ENCODE measurements at places on chromosomes 1 and 21. TPM values are rescaled to one million over a fixed set of nuclear protein-coding genes. Genes with fewer than 3 reads are reported as not detected.

Gene SYT6
- total RNA-seq = 1.2 TPM

- peak within 1 kb of the TSS; percentile 97 for H3K27ac ChIP-seq
- H3K36me3 ChIP-seq = peaks cover 6% of the 10 kb centered on the region
- DNase-seq = peak; percentile 93
- H3K4me1 ChIP-seq = peaks cover 12% of the 10 kb centered on the region
- H3K4me3 ChIP-seq = peak within 1 kb of the TSS; percentile 89
- H3K27me3 ChIP-seq = no peaks in the 10 kb centered on the region
Observed at GRCh38 chr21:33588485-33589335, at the start of gene DONSON. Gene DONSON, minus strand, starts transcription at chr21:33588684. Its CDS starts 43 bp downstream, at chr21:33588641.

DNA sequence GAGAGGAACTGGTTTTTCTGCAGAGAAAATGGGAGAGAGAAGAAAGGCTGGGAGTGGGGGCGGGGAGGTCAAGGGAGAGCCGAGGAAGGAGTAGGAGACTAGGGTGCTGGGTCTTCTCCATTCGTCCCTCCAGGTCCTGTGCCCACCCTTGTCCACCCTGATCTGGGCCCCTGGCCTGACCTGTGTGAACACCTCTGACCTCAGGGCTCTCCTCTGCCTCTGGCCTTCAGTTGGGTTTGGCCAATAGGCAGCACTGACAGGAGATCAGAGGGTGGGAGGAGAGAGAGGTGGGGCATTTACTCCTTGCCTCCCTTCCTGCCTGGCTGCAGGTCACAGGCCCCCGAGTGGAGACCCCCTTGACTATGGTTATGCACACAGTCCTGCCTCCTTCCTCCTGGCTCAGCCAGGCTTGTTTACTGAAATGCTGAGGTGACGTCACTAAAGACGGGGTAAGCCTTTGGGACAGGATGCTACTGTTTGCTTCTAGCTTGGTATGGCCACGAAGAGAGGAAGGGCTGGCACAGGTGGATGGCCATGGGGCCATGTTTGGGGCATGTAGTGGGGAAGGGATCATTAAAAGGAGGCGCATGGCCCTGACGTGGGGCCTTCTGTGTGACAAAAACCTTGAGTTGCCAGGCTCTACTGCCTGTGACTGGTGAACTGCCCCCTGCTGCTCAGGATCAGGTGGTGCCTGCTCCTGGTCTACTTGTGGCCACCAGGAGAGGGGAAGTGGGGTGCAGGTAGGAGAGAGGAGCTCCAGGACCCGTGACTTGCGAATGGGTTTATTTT is 248.7 kb upstream of the CSF3R start:
- H3K27me3 ChIP-seq = peaks cover 39% of the 10 kb centered on the region
- peaks cover 4% of the 10 kb centered on the region for H3K4me1 ChIP-seq
- H3K4me3 ChIP-seq = no peak overlapping the region
- DNase-seq = no peak
- no peak overlapping the region for H3K27ac ChIP-seq

DNA sequence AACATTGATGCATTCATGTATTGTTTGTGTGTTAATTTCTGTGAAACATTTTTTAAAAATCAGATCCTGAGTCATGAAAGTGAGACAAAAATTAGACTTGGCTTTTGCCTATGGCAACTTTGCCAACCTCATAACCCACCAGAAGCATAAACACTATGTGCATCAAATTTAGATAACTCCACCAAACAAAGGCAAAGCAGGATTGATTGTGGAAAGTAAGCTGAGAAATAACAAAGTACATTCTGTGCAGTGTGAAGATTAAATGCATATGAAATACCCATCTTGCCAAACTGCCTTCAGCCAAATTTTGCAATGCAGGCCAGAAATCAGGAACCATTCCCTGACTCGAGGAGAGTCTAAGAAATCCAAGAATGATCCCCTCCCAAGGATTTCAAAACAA is 493.4 kb downstream of the AJAP1 start:
- DNase-seq = no peak
- H3K4me1 ChIP-seq = no peaks in the 10 kb centered on the region
- H3K27me3 ChIP-seq = peaks cover 23% of the 10 kb centered on the region

DNA sequence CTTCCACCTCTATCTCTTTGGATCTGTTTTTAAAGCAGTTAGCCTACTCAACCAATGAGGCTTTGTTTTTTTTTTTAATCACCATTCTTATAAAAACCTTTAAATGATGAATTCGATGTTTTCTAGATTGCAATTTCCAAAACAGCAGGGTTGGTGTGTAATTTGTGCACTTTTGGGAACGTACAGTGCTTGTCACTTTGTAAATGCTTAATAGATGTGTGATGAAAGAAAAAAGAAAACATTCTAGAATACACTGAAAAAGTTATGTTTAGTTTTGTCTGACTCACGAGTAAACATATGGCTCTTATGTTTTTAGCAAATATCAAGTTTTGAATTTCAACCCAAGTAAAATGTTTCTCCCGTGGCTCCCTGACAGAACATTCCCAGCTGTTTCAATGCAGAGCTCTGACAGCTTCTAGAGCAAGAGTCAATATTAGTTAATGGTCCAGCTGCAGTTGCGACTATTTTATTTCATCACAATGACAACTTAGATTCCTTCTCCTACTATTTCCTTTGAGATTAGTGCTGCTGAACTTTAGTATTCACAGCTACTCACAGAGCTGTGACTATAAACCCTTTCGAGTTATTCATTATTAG is 362.5 kb upstream of the ADAMTS5 start:
- H3K4me3 ChIP-seq = no peak overlapping the region
- H3K27ac ChIP-seq = no peak overlapping the region
- DNase-seq = no peak
- no peaks in the 10 kb centered on the region for H3K27me3 ChIP-seq
- peaks cover 2% of the 10 kb centered on the region for H3K36me3 ChIP-seq
- H3K4me1 ChIP-seq = peaks cover 24% of the 10 kb centered on the region

GRCh38 chr1:201253411-201253810 is 29.9 kb upstream of the PKP1 start:
- H3K27me3 ChIP-seq = peaks cover 5% of the 10 kb centered on the region
- H3K4me3 ChIP-seq = no peak overlapping the region
- H3K27ac ChIP-seq = no peak overlapping the region
- H3K36me3 ChIP-seq = no peaks in the 10 kb centered on the region

- H3K4me3 ChIP-seq = no peak overlapping the region
- H3K27me3 ChIP-seq = no peaks in the 10 kb centered on the region
- H3K27ac ChIP-seq = peak overlapping the region; percentile 41
- no peak for DNase-seq
- no peaks in the 10 kb centered on the region for H3K36me3 ChIP-seq
Observed at GRCh38 chr1:151939141-151939540, 29.8 kb upstream of the THEM4 start.

Measured in progenitor cell of endocrine pancreas (in vitro differentiated cells).